Iris pigment epithelial cell (primary cell): ENCODE measurements at places on chromosomes 7 and 10.

DNA sequence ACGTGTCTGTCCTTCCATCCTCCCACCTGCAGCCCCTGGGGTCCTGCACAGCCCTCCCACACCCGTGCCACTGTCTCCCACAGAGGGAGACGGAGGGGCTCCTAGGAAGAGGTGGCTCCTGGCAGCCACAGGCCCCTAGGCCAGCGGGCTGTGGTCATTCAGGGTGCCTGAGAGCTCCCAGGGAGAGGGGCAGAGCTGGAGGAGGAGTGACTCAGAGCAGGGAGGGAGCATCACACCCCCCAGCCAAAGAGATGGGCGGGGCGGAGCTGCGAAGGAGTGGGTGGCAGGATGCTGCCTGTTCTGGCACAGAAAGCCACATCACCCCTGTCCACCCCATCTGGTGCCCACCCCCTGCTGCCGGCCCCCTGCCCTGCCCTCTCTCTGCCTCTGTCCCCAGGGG lies 50.5 kb downstream of the STK32C start:
- peak; percentile 39 for DNase-seq

GRCh38 chr7:18647582-18647981 lies 152.0 kb downstream of the HDAC9 start:
- no peak for DNase-seq

GRCh38 chr10:102644066-102644645 lies at the start of gene TRIM8:
TRIM8 (plus strand) TSS chr10:102644479; CDS start chr10:102644618, 139 bp downstream.
- peak; percentile 61 for DNase-seq

DNA sequence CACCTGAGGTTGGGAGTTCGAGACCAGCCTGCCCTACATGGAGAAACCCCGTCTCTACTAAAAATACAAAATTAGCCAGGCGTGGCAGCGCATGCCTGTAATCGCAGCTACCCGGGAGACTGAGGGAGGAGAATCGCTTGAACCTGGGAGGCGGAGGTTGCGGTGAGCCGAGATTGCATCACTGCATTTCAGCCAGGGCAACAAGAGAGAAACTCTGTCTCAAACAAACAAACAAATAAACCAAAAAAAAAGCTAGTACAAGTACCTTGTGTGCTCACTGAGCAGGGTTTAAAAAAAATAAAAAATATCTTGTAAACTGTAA lies 11.2 kb upstream of the SPOCK2 start:
- DNase-seq, result no peak

DNA sequence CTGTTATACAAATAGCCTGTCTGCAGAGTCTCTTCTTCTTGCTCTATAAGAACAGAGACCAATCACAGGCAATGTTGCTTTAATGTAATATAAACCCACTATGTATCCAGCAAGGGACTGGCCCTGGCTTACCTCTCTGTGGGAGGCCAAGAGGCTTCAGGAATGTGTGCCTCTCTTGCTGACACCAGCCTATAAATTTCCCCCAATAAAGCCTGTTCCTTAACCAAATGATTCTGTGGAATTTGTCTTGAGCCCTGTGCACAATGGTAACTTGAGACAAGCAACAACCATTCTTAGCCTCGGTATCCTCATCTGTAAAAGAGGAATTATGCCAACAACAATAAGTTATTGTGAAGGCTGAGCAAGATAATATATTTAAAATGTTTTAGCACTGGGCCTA lies 563.7 kb downstream of the GRM8 start:
- peak; percentile 68 for DNase-seq

GRCh38 chr10:314871-315270 lies 179.6 kb downstream of the ZMYND11 start:
- DNase-seq, result peak; percentile 24

GRCh38 chr7:12378389-12378788 lies 25.3 kb downstream of the VWDE start:
- no peak for DNase-seq

GRCh38 chr7:20188567-20188966 lies 28.6 kb downstream of the MACC1 start:
- DNase-seq, result no peak

DNA sequence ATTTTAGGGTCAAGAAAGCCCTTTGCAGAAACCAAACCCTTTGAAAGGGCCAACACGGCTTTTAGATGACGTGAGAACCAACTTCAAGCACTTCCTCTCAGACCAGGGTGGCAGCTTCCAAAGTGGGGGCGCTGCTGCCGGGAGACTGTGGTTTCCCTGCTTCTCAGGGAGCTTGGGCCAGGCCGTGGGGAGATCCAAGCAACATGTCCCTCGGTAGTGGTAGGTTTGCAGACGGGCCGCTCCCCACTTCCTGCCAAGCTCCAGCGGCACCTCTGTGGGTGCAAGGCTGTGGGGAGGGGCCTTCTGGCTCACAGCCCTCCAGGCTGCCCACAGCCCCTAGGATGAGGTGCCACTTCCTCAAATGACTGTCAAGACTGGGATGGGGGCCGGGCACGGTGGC lies 132.4 kb downstream of the FAM53B start:
- no peak for DNase-seq
